ENCODE measurements at places on chromosomes 1 and 21. TPM values are rescaled to one million over a fixed set of nuclear protein-coding genes. Genes with fewer than 3 reads are reported as not detected.

DNA sequence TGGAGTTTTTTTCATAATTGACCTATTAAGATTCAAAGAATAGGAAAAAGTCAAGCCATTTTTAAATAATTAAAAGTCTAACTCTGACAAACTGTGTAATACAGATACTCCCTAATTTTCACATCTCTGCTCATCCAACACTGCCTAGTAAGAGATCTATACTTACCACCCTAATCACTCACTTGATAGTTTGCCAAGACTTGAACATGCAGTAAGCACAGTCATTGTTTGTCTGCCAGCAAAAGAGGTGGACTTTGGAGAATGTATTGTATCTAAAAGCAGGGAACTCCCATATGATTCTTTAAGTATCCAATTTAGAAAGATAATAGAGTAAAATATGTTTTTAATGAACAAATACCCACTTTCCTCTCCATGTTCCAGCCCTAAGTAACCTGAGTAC is 15.5 kb downstream of the TMEM59 start:
- DNase-seq, result no peak

DNA sequence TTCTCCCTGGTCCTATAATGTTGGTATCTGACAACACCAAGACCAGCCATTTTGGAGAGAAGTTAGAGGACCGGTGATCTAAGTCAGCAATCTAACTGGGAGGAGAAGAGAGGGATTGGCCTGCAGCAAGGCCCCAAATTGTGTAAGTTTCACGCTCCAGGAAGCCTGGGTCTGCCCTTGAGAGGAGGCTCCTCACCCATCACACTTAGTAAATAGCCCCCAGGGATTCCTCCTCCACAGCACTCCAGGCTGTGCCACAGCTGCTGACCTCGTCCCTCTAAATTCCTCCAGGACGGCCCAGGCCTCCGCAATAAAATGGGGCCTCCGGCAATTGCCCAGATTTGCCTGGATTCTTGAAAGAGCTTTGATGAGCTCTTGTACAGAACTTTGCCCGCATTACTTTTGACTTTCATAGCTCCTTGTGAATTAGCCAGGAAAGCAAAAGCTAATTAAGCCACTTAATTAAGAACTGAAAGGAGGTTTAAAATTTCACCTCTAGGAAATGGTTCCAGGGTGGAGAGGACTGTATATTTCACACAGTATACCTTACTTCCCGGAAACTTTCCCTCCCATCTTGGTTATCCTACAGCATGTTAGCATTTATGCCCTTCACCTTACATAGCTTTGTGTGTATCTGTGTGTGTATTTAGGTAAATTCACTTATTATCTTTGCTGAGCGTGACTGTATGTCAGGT is 90.5 kb downstream of the LAMC2 start:
- DNase-seq, result peak; percentile 92

DNA sequence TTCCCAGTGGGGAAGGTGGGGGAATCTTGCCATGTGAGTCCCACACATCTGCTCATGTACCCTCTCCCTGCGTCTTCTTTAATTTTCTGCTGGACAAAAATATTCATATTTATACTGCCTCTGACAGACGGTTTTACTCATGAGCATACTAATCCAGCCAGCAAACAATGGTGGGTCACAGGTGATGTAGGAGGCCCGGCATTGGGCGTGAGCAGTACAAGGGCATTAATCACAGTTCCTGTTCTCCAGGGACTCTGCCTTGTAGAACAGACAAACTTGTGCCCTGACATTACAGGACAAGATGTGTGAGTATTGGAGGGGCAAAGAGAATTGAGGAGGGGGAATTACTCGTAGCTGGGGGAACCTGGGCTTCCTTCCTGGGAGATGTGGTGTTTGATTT is 25.0 kb downstream of the MTARC1 start:
- no peak for DNase-seq

- no peak for DNase-seq
These were observed 14.5 kb downstream of the KIAA0040 start for GRCh38 chr1:175178056-175178455.

DNA sequence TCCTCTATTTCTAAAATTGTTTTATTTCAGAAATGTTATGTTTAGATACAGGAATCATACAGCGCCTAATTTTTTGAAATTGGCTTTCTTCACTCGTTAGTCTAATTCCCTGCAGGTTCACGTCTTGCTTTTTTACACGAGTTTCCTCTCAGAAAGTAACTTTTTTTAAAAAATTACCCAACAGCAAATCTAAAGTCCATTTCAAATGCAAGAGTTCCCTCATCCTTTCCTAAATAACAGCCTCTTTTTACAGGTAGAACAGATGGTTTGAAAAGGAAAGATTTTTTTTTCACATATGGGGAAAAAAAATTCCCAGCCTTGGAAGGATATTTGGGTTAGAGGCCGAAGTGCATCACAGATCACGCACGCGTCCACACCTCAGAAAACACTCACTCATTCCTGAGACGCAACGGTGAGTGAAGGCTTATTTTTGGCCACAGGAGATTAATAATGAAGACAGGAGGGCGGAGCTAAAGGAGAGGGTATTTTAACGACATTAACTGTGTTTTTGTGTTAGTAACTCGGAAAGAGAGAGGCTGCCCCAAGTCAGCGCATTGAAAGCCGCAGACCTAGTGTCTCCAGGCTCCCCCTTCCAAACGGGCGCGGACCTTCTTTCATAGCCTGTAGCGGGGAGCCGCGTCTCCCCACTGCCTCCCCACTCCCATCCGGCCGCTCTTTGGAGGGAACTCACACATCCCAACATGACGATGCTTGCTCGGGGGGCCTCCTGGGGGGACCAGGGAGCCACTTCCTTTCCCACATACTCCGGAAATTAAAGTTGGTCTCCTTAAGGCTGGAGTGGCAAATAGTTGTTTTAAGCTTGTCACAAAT is 969 bp upstream of the RIPK4 start:
- DNase-seq, result no peak

DNA sequence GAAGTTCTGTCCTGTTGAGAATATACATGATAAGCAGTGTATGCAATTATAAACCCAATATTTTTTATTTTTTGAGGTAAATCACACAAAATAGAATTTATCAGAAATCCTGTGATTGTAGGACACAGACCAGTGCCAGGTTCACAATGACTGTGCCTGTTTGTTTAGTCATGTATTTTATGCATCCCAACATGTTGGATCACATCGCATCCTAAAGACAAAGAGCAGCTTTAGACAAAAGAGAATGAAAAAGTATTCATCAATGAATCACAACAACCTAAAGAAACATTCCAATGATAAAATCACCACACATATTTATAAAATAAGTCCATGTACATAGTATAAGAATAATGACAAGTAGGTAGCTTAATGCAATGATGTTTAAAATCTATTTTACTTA is 53.2 kb upstream of the LRRC8D start:
- no peak for DNase-seq

Gene KRTAP24-1
- total RNA-seq, result not detected

Gene CLIC6
- total RNA-seq, result not detected

GRCh38 chr21:37688952-37689659 is 227.2 kb downstream of the KCNJ6 start:
- DNase-seq, result no peak

Gene NMNAT2
- total RNA-seq, result 5.3 TPM

Gene RNU1-1
- under 0.01 TPM for total RNA-seq

DNA sequence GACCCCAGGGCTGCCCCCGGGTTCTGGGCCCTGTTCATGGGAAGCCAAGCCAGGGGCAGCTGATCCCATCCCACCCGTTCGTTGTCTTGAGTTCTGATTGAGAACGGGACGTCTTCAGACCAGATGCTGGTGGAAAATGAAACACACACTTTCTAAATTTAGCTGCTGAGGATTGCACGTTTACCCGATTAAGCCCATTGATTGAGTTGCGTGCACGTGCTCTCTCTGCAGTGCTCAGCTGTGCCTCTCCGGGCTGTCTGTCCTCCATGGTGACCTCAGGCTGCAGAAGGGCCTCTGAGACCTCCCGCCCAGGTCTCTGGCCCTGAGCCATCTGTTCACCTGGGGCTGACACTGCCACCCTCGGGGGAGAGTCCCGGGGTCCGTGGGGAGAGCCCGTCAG is 27.0 kb upstream of the PEX10 start:
- no peak for DNase-seq

DNA sequence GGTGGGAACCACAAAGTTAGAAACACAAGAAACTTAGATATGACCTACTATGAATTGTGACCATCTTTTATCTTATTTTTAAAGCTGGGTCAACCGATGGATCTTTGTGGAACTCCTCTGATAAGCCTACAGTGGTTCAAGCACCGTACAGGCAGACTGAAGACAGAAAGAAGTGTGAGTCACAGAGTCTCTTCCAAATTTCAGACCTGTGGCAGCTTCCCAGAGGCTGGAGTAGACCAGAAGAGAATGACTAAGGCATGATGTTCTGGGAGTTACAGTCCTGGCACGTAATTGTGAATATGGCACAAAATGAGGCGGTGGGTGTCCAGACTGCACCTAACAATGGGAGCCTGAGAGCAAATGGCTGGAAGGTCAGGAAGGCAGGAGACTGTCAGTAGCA is 70.0 kb downstream of the LMO4 start:
- DNase-seq, result no peak
